ENCODE measurements at places on chromosomes 1 and 21. TPM values are rescaled to one million over a fixed set of nuclear protein-coding genes. Genes with fewer than 3 reads are reported as not detected.
A peak's percentile ranks its signal among the peaks of the same experiment; 100 is the strongest.

DNA sequence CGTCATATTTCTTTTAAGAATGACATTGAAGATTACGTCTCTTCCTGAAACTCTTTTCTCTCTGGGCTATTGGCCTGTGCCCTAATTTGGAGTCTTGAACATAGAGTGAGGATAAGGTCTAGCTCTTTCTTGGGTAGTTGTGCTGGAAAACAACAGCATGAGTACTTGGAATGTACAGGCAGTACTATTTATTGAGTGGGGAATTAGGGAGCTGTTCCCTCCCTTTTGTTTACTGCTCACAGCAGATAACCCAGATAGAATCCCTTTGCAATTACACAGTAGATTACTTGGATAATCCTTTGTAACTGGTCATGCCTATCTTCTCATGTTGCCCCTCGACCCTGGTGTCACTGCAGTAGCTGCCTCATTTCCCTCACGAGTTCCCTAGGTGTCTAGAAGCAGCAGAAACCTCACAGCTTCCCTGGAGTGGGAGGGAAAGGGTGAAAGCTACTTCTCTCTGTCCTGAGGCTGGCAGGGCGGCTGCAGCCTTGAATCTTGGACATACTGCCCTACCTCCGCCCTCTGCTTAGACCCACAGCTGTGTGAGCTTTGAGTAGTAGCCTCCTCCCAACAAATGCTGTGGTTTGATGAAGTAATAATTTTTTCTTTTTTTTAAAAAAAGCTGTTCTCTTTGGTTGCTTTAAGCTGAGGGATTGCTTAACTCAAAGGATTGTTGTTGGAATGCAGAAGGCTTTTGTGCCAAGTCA, 70.6 kb downstream of the FGGY start:
- no peak for DNase-seq

DNA sequence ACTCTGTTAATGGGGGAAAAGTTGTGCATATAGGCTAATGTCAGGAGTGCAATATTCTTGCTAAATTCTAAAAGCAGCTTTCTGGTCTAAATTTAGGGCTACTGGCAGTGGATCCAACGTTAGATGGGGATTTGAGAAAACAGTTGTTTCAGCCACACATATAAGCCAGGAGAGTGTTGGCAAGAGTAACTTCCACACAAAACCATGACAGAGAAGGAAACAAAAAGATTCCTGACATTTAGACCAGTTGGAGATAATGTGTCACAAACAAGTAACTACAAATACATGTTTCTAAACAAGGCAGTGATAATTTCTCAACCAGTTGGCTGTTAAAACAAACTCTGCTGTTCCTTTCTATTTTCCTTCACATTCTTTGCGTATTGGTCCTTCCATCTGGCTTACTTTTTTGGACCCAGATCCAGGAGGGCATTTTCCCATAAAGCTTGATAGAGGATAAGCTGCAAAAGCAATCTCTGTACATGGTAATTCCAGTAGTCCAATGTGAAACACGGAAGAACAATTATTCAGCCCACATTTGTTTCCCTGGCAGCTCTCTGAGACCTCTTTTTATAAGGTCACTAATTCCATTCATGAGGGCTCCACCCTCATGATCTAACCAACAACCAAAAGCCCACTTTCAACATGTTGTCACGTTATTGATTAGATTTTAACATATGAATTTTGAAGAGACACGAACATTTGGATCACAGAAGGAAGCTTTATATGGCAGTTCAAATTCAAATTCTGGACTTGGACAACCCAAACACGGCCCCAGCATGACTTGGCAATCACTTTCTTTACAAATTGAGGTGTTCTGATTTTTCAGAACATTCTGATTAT, 1888.6 kb downstream of the MRPL39 start:
- no peak for DNase-seq

C1QC gene
- total RNA-seq, result not detected

- no peak for DNase-seq
Observed at GRCh38 chr1:178019622-178020021, 49.8 kb upstream of the SEC16B start.

DNA sequence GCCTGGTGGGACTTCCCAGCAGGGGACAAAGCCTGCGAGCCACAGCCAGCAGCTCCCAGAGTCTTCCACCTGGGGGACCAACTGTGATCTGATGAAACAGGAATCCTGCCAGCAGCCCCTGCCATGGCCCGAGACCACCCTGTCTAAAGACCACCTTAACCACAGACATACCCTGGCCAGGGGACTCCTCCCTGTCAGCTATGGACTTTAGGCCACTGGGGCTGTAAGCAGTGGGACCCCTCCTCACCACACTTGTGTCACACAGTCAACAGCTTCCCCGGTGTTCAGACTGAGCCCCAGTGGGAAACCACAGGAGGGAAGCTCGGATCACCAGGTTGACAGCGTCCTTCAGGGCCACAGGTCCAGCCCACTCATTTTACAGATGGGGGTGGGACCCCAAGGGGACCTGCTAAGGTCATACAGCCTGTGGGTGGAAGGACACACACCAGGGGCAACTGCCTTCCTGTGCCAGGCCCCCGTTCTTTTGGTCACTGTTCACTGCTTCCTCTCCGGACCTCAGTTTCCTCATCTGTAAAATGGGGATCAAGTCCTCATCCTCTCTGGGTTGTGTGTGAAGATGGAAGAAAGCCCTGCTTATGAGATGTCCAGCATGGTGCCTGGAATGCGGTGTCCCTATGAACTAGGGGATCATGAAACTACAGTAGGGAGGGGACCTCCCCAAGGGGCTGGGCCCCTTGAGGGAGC, 11.4 kb downstream of the EPHA2 start:
- DNase-seq, result peak; percentile 61

DNA sequence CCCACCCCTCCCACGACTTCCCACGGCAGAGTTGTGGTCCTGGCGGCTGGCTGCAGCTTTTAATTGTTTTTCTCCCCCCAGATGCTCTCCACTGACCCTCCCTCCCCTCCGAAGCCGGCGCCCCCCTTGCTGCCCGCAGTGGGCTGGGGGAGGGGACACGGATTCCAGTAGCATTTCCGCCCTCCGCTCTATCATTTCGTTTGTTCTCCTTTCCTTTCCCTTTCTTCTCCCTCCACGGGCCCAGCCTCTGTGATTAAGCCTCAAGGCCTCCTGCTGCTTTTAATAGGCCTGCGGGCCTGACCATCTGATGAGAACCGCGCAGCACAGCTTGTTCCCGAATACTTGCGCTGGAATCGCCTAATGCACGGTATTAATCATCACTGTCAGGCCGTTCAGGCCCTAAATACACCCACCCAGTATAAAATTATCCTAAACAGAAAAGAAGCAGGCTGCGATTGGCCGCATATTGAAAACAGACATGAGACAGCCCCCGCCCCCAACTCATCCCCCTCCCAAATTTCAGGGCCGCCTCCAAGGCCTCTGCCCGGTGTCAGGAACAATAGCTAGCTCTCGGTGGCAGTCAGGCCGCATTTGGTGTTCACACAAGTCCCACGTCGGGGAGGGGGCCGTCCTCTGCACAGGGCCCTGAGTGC, 102.0 kb upstream of the ARHGEF16 start:
- no peak for DNase-seq

GRCh38 chr1:116767782-116768382, 13.7 kb downstream of the CD2 start:
- DNase-seq, result no peak

GRCh38 chr1:226589008-226589733, 40.6 kb downstream of the STUM start:
- no peak for DNase-seq

DNA sequence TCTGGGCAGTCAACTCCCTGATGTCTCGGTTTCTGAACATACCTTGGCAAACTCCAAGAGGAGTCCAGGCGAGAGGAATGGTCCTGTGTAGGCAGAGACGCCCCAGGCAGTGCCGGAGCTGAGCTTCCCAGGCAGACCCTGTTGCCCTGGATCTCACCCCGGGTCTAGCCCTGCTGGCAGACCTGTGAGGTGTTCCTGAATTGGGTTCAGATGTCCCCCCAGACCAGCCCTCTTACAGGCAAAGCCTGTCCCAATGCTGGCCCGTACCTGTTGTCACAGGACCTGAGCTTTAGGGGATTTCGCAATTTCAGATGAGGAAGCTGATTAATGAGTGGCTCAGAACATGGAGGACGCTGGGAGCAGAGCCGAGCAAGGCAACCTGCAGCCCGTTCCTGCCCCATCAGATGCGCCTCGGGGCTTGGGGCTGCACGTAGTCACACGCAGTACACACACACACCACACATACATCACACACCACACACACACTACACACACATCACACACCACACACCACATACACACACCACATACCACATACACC, 38.5 kb upstream of the PDE9A start:
- peak; percentile 52 for DNase-seq

DNA sequence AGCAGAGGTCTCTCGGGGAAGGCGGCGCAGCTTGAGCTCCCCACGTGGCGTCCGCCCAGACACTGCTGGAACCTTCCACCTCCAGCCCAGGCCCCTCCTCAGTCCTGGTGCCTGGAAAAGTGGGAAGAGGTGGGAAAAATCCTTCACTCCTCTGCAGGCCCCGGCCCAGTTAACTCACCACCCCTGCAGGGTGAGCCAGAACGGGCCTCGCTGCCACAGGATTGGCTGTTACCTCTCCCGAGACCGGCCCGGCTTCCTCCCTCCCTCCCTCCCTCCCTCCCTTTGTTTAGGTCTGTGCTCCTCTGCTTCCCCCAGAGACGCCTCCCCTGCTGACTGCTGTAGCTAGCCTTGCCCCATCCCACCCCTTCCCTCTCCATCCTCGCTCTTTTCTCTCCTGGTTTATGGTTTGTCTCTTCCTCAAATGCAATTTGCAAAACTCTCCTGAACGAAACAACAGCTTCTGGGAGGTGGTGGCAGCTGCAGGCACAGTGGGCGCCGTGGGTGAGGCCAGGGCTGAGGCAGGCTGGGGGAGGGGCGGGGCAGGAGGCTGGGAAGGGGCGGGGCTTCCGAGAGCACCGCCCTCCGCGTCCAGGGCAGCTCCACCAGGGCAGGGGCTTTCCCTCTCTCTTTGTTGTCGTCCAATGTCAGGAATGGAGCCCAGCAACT, 6.5 kb downstream of the CAPN9 start:
- peak; percentile 77 for DNase-seq

GPR37L1 gene
- 0.69 TPM for total RNA-seq

- no peak for DNase-seq
Observed at GRCh38 chr1:76262601-76263000, 188.1 kb downstream of the ST6GALNAC3 start.

- DNase-seq, result no peak
Observed at GRCh38 chr1:57208741-57209302, 215.0 kb downstream of the DAB1 start.

GRCh38 chr21:37862536-37862935, 53.7 kb downstream of the KCNJ6 start:
- DNase-seq, result peak; percentile 12

ERICH3 gene
- not detected for total RNA-seq

PRR9 gene
- total RNA-seq, result not detected

USP48 gene
- 19.4 TPM for total RNA-seq

DNA sequence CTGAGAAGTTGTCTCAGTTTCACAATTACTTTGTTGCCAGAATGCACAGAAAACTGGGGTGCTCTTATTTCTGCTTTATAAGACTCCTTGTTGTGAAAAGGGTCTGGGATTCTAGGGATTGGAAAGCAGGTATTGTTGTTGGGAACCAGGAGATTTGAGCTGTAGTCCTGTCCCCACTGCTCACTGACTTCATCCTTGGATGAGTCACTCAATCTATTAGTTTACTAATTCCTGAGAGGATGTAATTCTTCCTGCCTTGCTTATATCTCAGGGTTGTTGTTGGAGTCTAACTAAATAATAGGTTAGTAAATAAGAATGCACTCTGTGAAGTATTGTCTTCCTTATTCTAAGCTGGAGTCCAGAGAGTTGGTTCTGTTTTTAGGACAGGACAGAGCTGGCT, 172.5 kb upstream of the GALNT2 start:
- DNase-seq, result peak; percentile 25

GRCh38 chr1:156001021-156001661, 19.6 kb downstream of the SSR2 start:
- peak; percentile 64 for DNase-seq

- DNase-seq, result no peak
Observed at GRCh38 chr1:192524223-192524622, 51.4 kb upstream of the RGS1 start.

DNA sequence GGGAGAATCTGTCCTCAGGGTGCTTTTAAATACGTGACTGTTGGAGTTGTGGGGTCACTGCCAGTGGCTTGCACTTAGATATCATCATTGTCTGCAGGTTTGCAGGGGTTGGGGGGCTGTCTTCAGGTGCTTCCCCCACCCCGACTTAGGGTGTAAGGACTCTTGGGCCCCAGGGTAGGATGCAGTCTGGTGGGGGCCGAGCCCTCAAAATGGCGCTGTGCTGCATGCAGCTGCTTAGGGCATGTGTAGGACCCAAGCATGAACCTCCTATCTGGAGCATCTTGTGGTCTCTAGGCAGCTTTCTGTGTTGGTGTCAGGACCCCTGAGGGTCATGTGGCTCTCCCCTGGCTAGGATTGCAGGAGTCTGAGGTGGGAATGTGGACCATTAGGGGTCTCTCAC, 55.6 kb upstream of the B3GALT2 start:
- no peak for DNase-seq

DNA sequence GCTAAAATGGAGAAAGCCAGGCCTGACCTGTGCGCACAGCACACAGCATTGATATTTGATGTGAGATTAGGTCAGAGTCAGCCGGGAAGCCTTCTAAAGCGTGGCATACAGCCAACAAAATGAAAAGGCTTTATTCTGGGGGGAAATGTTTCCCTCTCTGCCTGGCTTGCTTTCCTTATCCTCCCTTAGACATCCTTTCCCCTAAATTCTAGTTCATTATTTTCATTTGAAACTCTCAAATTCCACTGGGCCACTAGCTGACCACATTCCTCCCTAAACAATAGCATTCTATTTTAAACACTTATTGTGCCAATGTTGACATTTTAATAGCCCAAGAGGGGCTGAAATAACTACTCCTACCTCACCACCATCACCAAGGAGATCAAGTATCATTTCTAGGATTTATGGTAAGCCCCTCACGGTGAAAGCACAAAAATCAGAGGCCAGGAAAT, 49.4 kb downstream of the LEPR start:
- no peak for DNase-seq

RC3H1 gene
- total RNA-seq, result 9.6 TPM
